Left renal cortex interstitium (tissue), 4 donors: ENCODE measurements at places on chromosomes 5 and 9.

GRCh38 chr9:4739587-4740387, 1.2 kb downstream of the AK3 start:
- no peak for DNase-seq

- DNase-seq = no peak
These were observed 304.7 kb upstream of the CLINT1 start for GRCh38 chr5:158163451-158164295.

DNA sequence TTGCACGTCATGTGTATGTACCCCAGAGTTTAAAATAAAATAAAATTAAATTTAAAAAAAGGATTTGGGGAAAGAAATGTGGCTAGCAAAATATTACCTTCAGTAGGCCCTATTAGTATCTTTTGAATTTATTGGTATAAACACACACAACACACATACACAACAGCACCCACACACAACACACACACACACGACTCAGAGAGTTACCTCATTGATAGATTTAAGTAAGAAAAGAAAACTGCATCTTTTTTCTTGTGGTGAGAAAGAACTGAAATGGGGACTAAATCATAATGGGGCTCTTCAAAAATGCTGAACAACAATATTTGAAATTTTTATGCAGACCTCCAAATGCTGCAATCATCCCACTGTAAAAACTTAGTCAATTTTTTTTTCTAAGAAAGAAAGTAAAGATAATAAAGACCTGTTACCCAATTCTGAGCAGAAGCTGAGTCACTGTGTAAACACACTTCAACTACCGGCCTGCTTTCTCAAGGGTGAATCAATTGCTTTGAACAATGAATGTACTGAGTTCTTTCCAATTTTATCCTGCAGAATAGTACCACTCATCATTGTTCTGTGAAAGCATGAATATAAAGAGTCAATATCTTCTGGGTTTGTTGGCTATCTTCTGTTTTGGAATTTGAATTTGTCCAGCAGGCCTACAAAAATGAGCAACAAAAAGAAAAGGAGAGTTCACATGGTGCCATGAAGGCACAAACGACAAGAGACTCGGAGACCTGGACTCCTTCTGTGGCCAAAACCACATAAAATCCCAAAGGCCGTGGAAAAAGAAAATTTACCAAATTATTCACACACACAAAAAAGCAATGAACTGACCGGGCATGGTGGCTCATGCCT, 57.9 kb upstream of the CCNG1 start:
- DNase-seq = no peak

DNA sequence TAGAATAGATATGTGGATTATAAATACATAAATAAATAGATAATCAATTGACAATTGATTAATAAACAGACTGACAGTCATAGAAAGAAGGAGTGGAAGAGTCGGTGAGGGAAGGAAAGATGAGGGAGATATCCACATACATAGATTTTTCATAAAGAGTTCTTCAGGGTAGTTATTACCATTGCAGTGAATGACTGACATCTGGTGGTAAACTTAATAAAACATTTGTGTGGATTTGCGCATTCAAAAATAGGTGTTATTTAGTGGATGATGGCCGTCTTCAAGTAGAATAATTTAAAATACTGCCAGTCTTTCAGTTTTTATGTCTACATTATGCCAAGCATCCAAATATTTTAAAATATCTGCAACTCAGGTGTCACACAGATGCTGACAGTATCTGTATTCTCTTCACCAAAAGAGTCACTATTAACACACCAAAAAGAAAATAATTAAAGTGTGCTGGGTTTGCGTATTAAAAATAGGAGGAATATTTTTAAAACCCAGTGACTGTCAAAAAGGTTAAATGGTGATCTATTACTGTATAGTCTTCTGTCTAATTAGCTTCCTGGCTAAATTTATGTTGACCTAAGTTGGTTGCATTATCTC, 78.8 kb downstream of the GIN1 start:
- DNase-seq = no peak

DNA sequence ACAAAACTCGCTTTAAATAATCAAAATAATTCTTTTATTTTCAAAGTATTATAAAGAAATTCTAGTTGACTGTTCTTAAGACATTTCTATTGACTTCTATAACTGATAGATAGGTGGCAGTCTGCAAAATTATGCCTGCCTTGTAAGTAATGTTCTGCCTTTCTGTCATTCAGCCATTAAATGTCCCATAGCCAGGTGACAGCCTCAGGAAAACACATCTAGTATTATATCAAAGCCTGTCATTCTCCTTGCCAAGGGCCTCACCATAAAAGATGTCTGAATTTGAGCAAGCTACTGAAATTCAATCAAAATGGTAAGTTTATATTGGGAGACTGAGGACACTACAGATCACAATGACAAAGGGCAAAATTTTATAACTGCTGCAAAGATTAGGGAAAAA, 170.4 kb upstream of the COX7C start:
- DNase-seq = no peak

DNA sequence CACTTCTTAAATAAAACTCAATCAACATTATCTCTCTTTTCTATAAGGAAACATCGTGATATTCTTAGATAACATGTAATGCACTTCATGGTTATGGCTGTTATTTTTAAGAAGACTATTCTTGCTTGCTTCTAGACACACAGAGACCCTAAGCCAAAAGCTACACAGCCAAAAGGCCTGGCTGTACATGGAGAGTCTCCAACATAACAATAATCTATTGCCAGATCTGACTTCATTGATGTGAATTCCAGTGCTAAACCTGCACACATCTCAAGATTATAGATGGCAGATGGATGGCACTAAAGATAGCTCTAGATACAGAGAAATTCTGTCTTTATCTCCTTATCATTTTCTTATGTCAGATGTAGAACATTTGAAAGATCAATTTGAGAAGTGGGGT, 811.6 kb upstream of the ZNF608 start:
- DNase-seq = no peak

DNA sequence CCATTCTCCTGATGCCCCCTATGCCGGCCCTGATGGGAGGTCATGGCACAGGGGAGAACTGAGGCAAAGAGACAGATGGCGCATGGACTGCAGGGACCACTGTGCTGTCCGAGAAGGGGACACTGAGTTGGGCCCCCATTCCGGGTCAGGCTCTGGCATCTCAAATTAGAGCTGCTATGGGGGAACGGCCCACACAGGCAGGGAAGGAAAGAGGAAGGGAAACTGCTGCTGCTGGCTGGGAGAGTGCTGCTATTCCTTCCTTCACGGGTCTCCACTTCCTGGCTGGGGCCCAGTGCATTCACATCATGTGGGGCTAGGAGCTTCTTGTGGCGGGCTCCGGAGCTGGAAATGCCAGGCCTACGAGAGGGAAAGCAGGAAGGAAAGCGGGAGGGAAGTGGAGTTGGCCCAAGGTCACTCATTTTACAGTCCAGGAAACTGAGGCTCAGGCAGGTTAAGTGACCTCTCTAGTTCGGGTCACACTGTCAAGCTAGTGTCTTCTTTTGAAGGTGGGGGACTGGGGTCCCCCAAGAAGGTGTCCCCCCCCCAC, 1.3 kb upstream of the CARD19 start:
- no peak for DNase-seq

- DNase-seq = no peak
These were observed 46.8 kb upstream of the ANKRD55 start for GRCh38 chr5:56279979-56280378.

GRCh38 chr5:171595801-171596231, 176.4 kb downstream of the FGF18 start:
- no peak for DNase-seq

GRCh38 chr5:73250645-73251044, 77.7 kb downstream of the TMEM174 start:
- no peak for DNase-seq

GRCh38 chr5:36177154-36177553, 25.2 kb downstream of the SKP2 start:
- DNase-seq = no peak

GRCh38 chr5:96235008-96235910, 197.8 kb downstream of the PCSK1 start:
- DNase-seq = no peak

DNA sequence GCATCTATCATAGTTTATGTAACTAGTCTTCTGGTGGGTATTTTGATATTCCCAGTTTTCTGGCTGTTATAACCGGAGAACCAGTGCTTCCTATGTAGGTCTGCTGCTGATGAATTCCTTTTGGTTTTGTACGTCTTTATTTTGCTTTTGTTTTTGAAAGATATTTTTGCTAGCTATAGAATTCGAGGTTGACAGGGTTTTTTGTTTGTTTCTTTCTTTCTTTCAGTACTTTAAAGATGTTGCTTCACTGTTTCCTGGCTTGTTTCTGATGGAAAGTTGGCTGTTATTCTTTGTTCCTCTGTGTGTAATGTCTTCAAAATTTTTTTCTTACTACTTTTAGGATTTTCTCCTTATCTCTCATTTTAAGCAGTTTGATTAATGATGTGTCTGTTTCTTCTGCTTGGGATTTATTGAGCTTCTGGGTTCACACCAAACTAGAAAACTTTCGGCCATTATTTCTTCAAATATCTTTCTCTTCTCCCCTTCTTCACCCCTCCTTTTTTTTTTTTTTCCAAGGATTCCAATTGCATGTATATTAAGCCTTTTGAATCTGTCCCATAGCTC, 27.5 kb downstream of the ZNF618 start:
- no peak for DNase-seq

DNA sequence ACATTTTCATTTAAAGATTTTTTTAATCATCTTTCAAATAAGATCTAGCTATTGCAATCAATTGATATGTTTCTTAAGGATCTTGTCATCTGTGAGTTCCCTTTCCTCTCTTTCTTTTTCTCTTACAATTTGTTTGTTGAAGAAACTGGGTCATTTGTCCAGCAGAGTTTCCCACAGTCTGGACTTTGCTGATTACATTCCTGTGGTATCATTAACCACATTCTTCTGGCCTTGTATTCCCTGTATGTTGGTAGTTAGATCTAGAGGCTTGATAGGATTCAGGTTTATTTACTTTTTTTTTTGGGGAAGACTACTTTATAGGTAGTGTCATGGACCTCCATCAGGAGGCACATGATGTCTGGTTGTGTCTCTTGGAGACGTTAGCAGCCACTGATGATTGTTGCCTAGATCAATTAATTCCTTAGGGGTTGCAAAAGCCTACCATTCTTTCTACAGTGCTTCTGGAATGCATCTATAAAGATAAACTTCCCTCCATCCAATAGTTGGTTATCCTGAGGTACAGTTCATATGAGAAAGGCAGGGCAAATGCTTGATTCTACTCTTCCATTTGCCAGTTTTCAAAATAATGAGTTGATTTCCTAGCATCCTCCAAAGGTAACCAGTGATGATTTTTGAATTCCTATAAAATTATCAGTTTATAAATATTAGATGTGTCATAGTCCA, 14.3 kb downstream of the PDE8B start:
- no peak for DNase-seq

DNA sequence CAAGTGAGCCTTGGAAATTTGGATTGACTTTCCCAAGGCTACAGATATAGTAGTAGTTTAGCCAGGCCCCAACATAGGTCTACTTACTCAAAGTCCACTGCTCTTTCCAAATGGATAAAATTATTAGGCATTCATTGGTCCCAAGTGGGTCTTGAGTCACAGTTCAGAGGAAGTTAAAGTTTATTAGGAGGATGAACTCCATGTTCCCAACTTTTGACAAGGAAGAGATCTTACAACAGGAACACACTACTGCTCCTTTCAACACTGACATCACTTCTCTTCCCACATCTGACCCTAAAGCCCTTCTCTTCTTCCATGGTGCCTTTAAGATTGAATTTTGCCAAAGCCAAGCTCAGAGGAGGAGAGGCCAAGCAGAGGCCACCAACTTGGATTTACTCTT, 234.5 kb upstream of the TRIM32 start:
- DNase-seq = no peak

DNA sequence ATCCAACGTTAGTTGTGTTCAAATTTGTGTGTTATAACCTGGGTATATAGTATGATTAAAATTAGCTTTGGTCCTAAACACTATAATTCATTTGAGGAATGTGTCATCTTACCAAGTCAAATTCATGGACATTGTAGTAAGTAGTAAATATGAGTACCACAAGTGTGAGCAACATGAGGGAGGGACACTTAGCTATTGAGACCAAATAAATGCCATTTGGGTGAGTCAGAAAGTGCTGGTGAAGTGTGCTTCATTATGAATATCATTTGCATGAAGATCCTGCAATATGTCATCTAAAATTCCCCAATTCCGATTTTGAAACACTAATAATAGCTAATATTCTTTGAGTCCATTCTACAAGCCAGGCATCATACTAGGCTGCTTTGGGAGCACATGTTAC, 336.7 kb upstream of the KIF2A start:
- DNase-seq = no peak

DNA sequence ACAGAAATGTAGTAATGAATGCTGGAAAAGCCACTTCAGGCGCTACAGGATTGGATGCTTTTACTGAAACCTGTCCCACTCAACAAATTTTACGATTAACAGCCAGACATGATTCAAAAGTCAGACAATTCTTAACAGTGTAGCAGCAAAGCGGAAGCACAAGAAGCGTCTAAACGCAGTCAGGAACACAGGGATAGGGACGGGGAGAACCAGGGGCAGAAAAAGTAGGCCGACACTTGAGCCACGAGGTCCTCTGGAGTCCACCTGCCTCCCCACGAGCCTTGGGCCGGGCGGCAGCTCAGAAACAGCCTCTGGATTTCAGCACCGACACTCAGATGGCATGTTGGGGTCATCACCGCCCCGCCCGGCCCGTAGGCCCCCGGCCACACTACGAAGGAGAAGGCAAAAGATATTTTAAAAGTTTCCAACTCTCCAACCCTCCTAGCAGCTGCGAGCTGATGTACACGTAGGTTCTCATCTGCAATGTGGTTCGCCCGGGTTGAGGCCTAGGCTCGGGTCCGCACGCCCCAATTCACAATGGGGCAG, 615 bp downstream of the RACK1 start:
- no peak for DNase-seq

GRCh38 chr5:66247176-66247960, 103.3 kb downstream of the SREK1 start:
- no peak for DNase-seq

DNA sequence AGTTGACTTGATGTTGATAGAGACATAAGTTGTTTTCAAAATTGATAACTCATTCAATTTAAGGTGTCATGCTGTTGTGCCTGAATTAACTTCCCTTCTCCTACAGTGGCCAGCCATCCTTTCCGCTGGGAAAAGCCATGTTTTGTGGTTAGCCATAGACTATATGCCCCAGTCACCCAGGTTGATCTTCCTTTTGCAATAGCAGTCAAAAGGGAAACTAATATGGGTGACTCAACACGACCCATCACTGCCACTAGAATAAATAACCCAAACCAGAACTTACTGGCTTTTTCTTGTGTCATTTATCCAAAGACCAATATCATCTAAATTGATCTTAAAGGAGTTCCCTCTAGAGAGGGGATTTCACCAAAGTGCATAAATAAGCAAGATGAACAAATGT, 87.4 kb downstream of the PTCD2 start:
- no peak for DNase-seq

DNA sequence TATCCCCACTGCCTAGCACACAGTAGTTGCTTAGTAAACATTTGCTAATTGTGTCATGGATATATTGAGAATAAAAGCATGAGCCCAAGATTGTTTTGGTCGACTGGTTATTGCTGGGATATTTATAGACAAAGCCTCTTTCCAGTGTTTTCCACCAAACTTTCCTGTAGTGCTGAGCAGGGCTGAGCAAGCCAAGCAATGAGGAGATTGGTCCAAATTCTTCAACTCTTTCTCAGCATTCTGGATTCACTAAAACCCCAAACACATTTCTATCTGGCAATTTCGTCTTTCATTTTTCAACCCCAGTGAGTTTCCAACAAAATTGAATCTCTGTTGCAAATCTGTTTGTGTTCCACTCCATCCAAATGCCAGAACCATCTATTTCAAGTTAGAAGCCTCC, 31.9 kb upstream of the TARS1 start:
- DNase-seq = no peak

GRCh38 chr9:135772702-135773493, 70.9 kb downstream of the KCNT1 start:
- DNase-seq = no peak
